Cortex of kidney (tissue), 1 donor: ENCODE measurements at places on chromosomes 3 and 15.

GRCh38 chr3:37471425-37471824 lies 297.0 kb upstream of the LRRFIP2 start:
- no peak for DNase-seq

GRCh38 chr3:134486577-134487041 lies 752 bp downstream of the CEP63 start:
- DNase-seq, result no peak

DNA sequence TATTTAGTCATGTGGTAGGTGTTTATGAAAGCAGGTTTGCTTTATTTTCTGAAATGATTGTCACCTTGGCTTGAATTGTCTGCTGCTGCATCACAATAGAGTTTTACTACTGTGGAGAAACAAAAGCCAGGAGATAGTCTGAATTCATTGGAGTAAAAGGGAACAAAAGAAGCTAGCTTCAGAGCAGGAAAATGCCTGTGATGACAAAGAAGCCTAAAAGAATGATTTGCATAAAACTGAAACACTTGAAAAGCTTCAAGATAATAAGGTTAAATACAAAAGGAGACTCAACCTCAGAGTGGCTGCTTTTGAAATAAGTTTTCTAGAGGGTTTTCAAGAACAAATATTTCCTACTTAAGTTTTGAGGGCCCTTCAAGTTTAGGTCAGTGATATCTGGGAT lies 138.3 kb downstream of the PTPRG start:
- DNase-seq, result no peak

- no peak for DNase-seq
These were observed 1.7 kb downstream of the SYNM start for GRCh38 chr15:99106417-99107220.

DNA sequence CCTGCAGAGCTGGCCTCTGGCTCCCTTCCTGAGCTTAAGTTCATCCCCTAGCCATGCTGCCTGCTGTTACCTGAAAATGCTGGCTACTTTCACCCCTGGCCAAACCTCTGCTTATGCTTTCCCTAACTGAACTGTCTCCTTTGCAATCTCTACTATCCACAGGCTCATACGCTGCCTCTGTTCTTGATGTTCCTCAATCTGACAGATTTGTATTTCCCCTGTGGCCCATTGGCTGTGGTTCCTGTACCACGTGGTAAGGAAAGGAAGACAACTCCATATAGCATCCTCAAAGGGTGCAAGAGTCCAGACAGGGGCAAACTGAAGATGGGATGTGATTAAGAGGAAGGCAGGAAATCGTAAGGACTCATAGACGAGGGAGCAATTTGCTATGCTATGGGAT lies 33.2 kb downstream of the TGM4 start:
- no peak for DNase-seq

DNA sequence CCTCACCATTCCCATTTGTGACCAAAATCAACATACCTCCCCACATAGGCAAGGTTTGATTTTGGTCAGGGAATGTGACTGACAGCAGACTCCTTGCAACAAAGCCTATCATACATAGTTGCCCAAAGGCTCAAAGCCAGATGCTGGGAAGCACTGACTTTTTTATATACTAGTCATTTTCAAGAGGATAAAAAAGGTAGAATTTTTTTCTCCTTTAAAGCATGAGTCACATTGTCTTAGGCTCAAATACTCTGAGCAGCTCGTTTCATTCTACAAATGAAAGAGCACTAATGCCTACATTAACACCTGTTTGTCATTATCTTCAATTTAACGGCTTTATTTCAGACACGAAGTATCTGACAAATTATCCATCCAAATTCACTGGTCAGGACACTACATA lies 36.2 kb downstream of the ICE2 start:
- no peak for DNase-seq

- no peak for DNase-seq
These were observed 38.6 kb downstream of the MGA start for GRCh38 chr15:41698779-41699178.

- no peak for DNase-seq
These were observed 25.9 kb downstream of the PRR20G start for GRCh38 chr3:127261925-127262324.

GRCh38 chr3:187256051-187256616 lies 35.4 kb downstream of the MASP1 start:
- DNase-seq, result no peak

- DNase-seq, result no peak
These were observed 14.3 kb downstream of the PARP14 start for GRCh38 chr3:122694966-122695365.

- DNase-seq, result no peak
These were observed 3.0 kb downstream of the ALCAM start for GRCh38 chr3:105369500-105370371.

DNA sequence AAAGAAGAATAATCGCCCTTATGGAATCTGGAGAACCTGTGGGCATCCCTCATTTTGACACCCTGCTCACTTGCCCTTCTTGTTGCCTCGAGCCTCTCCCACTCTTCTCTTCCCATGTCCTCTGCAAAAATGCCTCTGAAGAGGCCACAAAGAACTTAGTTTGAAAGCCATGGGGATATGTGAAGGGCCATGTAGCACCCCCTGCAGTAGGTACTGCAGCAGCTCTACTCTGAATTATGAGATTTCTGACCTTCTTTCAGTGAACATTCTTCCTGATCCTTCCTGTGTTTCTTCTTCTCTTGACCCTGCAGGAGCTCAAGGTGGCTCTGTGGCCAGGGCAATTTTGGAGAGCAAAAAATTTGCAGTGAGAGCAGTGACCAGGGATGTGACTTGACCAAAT lies 30.4 kb upstream of the TRA2B start:
- DNase-seq, result no peak

DNA sequence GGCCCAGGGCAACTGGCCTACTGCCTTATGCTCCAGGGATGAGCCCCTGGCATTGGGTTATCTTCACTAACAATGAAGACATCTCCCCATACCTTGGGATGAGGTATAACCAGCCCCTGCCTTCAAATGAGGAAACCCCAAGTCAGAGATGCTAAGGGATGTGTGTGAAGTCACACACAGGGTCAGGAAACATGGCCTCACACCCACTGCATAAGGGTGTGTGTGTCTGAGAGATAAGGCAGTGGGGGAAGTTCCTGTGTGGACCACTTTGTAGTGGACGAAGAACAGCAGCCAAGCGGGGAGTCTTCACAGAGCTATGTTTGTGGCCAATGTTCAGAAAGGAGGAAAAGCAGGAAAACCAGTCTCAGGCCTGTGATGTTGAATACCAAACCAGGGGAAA lies 10.5 kb downstream of the ELP6 start:
- DNase-seq, result no peak

- DNase-seq, result no peak
These were observed 15.9 kb upstream of the ALDH1A2 start for GRCh38 chr15:58081456-58081855.

DNA sequence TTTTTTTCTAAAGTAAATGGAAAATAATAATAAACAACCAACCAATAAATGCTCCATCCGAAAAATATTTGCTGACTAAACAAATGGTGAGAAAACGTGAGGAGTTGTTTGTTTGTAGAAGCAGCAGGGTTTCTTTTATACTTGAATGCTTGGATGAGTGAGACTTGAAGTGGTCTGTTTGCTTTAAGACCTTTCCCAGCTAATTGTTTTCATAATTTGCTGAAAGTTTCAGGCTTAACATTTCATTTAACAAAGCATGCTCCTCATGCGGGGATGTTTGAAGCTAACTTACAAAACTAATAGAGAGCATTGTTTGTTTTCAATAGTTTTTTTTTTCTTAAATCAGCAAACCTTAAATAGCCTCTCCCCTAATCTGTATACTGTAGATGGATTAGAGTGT lies 484.6 kb downstream of the ROBO2 start:
- no peak for DNase-seq

GRCh38 chr3:13853978-13854296 lies 25.9 kb downstream of the WNT7A start:
- DNase-seq, result no peak

GRCh38 chr3:34073111-34073510 lies 274.7 kb downstream of the PDCD6IP start:
- no peak for DNase-seq

DNA sequence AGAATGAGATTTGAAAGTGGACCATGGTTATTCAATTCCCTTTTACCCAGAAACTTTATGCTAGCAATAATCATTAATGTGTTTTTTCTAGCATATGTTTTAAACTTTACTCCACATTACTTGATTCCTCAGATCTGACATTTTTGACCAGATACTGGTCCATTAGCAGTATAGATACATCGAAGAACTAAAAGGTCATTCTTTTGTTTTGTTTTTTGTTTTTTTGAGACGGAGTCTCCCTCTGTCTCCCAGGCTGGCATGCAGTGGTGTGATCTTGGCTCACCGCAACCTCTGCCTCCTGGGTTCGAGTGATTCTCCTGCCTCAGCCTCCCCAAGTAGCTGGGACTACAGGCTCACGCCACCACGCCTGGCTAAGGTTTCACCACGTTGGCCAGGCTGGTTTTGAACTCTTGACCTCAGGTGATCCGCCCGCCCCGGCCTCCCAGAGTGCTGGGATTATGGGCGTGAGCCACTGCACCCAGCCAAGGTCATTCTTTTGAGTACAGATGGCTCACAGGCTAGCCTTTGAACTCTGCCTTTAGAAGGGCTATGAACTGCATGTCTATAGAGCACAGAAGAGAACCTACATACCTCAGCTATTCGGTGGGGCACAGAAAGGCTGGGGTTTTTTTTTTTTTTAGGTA lies 28.6 kb downstream of the CHP1 start:
- no peak for DNase-seq

GRCh38 chr15:87730706-87731105 lies 525.8 kb downstream of the NTRK3 start:
- no peak for DNase-seq

GRCh38 chr15:39896101-39896500 lies 24.0 kb downstream of the GPR176 start:
- DNase-seq, result no peak

GRCh38 chr3:33980252-33980651 lies 181.8 kb downstream of the PDCD6IP start:
- no peak for DNase-seq

GRCh38 chr3:139444446-139444845 lies 31.9 kb downstream of the RBP2 start:
- DNase-seq, result no peak

- no peak for DNase-seq
These were observed 53.4 kb upstream of the NEO1 start for GRCh38 chr15:72998681-72999466.

GRCh38 chr3:138047596-138048158 lies 37.7 kb downstream of the CLDN18 start:
- DNase-seq, result no peak

DNA sequence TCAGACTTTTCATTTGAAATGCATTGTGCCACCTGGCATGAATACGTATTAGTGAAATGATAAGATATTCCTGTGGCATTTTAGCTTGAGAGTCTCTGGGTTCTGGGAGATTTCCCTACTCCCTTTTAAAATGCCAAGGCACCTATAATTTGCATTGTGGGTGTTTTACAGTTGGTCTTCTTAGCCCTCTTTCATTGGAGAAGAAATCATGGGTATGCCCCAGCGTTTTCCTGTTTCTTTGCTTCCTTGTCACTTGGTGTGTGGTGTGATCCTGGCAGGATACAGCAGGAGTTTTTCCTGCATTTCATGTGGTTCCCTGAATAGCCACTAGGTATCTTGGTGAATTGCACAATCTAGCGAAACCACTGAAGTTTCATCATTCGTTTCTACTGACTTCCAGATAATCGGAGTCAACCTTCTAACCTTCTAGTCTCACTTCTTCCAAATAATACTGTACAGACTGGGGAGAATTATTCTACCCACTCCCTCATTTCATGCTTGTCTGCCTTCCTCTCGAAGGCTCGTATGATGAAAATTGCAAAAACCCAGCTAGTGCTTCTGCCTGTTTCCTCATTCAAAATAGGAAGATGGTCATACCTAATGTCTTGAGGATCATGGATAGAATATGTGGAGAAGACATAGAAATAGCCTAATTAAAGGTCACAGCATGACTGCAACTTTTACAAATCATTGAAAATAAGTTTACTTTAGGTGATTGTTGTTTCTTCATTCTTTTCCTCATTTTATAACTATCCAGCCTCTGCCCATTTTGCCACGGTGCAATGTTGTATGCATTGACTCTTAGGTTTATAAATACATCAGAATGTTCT lies 2.6 kb downstream of the BHLHE40 start:
- DNase-seq, result no peak

GRCh38 chr15:38084289-38084688 lies 149.8 kb downstream of the TMCO5A start:
- DNase-seq, result no peak

GRCh38 chr3:127786353-127787070 lies 35.8 kb downstream of the MGLL start:
- no peak for DNase-seq

DNA sequence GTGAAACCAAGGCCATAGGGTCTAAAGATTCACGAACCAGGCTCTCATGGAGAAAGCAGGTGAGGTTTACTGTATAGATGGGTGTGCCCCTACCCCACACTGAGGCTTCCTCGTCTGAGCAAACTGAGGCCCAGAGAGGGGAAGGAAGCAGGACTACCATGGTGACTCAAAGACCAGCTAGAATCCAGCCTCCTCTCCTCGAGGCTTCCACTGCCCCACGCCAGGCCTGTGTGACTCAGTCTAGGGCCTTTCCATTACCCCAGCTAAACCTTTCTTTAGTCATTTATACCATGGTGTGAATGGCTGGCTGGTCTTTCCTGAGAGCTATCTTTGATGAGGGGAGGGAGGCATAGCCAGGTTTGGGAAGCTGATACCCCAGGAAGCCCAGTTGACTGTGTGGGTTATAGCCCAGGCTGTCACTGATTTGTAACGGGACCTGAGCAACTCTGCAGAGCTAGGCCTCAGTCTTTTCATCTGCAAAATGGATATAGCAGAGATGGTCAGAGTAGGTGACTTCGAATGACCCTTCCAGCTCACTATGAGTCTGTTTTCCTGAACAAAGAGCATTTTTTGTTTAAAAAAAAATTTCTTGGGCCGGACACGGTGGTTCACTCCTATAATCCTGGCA lies 3.0 kb upstream of the RHO start:
- no peak for DNase-seq

GRCh38 chr3:101268141-101268540 lies 52.2 kb downstream of the IMPG2 start:
- no peak for DNase-seq

DNA sequence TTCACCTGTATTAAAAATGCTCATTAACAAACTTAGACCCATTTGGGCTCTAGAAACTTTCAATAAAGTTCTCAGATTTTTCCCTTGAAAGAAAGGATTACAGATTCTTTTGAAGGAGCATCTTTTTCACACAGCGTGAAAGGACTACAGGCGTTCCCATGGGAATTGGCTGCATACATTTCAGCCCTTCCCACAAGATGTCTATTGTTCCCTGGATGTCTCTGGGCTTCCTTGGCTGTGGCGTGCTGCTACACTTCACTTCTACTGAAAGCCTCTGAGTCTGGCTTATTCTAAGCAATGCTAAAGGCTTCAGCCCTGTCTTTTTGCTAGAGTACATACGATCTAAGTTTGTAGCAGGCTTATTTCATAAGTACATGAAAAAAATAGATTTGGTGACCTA lies 1.4 kb downstream of the VEPH1 start:
- DNase-seq, result no peak

- no peak for DNase-seq
These were observed 1089.8 kb downstream of the TUSC7 start for GRCh38 chr3:117799387-117799735.
